ENCODE measurements at places on chromosomes 1 and 21.

GRCh38 chr1:218436997-218437396 is 91.9 kb downstream of the TGFB2 start:
- DNase-seq, result no peak

DNA sequence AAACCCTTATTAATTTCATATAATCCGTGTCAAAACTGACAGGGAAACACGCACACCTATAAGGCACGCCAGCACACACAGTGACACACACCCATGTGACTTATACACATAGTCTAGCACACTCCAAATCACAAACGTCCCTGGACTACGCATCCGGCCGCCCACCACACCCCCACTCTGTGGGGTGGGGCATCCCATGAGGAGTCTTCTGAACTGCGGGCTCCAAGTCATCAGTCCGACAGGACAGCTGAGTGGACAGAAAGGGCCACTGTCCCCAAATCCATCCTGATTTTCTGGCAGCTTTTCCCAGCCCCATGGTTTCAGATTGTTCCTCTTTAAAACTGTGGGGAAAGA is 829 bp downstream of the PEA15 start:
- no peak for DNase-seq

- DNase-seq, result peak; percentile 65
These were observed 425.7 kb upstream of the USP24 start for GRCh38 chr1:55640708-55641473.

GRCh38 chr1:204617256-204618147 is 68.0 kb downstream of the LRRN2 start:
- DNase-seq, result no peak

DNA sequence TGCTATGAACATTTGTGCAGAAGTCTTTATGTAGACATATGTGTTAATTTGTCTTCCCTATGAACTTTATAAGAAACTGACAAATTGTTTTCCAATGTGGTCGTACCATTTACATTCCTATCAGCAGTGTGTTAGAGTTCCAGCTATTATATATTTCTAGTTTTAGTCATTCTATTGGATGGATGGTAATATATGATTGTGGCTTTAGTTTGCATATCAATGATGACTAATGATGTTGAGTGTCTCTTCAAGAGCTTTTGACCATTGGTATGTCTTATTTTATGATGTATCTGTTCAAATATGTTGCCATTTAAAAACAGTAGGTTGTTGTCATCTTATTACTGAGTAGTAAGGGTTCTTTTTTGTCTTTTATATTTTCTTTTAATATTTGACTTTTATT is 16.2 kb upstream of the ZNF326 start:
- no peak for DNase-seq

DNA sequence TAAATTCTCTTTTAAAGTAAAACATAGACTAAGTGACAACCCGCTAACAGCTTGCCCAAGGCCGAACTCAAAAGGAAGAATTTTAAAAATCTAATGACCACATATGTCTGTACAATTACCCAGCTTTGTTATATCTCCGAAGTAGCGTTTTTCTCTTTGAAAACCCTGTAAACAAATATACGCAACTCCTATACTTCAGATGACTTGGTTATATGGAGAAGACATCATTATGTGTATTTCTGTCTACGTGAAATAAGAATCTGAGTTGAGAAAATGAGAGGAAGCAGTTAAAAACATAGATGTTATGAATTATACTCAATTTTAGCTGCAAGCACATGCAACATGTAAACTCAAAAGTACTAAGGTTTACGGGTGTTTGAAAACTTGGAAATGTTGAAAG is 2.0 kb downstream of the PBX1 start:
- DNase-seq, result no peak

DNA sequence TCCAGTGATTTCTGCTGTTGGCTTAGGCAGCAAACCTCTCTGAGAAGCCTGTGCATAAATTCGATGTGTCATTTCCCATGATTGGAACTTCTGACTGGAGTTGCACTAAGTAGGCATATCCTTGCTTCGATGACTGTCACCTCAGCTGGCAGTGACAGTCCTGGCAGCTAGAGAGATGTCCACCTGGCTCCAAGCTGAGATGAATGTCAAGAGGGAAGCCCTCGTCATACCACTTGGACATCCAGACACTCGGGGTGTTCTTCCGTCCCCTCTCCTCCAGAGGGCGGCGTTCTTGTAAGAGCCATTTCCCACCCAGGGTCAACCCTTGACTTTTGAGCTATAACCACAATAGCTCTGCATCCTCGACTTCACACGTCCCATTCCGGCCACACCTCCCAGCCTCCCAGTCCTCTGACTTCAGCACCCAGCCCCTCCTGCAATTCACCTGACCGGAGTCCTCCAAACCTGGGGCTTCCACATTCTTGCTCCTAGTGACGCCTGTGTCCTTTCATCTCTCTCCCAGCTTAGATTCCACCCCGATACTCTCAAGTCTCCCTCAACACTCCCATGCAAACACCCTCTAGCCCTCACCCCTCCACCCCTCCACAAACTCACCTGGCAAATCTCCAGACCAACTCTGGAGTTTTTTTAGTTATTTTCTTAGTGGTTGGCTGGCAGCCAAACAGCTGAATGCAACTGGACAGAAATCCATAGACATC is 17.3 kb downstream of the CA6 start:
- DNase-seq, result no peak

- no peak for DNase-seq
These were observed 87.8 kb upstream of the TMEM51 start for GRCh38 chr1:15065736-15066135.

DNA sequence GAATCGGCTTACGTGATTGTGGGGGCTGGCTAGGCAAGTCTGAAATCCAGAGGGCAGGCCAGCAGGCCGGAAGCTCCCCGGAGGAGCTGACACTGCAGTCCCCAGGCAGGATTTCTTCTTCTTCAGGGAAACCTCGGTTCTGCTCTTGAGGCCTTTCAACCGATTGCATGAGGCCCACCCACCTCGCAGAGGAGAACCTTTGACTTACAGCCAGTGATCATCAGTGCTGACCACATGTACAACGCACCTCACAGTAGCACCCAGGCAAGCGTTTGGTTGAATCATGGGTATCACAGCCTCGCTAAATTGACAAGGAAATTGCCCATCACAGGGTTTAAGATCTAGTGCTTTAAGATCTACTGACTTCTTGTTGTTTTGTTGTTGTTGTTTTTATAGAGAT is 23.6 kb upstream of the GPR157 start:
- DNase-seq, result no peak

GRCh38 chr1:177164380-177165068 is at the start of gene ASTN1:
ASTN1 (minus strand) TSS chr1:177164712; CDS start chr1:177164676, 36 bp downstream.
- no peak for DNase-seq

DNA sequence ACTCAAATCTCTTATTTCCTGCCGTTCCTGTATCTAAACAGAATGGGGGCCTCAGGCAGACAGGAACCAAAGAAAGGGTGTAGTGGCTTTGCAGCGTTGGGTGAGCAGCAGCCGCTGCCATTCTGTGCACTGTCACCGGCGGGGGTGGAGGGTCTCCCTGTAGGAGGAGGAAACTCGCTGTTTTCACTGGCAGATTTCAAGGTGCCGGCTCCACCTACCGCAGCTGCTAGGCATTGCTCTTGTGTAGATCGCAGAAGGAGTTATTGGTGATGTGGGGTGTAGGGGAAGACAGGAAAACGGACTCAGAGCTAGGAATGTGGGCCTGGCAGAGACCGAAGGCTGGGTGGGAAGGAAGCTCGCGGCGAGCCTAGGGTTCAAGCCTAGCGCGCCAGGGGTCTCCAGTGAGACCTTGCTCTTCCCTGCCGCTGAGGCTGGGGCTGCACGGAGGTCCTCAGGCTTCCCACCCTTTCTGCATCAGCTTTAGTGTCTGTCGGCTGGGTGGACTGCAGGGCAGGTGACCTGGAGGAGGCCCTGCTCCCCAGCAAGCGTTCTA is 20.8 kb downstream of the ATP5PO start:
- peak; percentile 75 for DNase-seq

- DNase-seq, result no peak
These were observed 203.9 kb upstream of the CACYBP start for GRCh38 chr1:174795806-174796205.

DNA sequence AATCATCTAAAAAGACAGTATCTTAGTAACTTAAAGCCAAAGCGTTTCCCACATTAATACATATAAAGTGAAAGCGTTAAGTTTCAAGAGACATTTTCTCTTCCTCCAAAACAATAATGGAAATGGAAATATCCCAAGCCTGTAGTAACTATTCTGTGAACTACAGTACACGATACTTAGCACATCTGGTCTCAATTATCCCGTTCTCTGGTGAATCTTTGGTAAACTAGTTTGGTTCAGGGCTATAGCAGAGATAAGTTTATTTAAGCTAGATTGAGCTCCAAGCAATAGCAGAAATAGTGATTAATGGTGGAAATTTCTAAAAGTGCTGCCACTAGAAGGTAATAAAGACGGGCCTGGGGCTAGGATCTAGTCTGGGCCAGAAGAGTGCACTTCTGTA is 55.2 kb downstream of the PCNX2 start:
- no peak for DNase-seq

- no peak for DNase-seq
These were observed 3.8 kb downstream of the PHGDH start for GRCh38 chr1:119715542-119715941.

DNA sequence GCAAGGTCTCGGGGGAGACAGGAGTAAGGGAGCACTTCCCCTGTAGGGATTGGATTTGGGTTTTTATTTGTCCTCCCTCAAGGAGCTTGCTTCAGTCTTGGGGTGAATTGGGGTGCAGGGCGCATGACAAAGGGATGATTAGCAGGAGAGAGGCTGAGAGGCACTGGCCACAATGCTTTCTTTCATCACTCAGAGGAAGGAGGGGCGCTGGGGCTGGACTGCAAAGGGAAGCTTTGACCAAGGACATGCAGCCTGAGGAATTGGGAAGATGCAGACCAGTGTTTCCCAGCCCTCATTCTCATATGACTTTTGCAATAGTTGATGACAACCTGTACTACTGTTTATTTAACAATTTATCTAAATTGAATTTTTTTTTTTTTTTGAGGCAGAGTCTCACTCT is 34.1 kb upstream of the PDPN start:
- no peak for DNase-seq

- no peak for DNase-seq
These were observed 15.0 kb downstream of the PIK3C2B start for GRCh38 chr1:204479387-204480136.
